PC-9 (cell line): ENCODE measurements at places on chromosomes 7 and 10. TPM values are rescaled to one million over a fixed set of nuclear protein-coding genes. Genes with fewer than 3 reads are reported as not detected.

SUN3 gene
- 0.24 TPM in 1 of 2 replicates, not detected in the other for total RNA-seq

GRCh38 chr10:77833792-77834191, 92.8 kb downstream of the DLG5 start:
- DNase-seq, result no peak

GRCh38 chr10:5282137-5282536, 82.6 kb upstream of the UCN3 start:
- DNase-seq, result peak; percentile 29

PLPP4 gene
- not detected in 2 replicates for total RNA-seq

BLNK gene
- 0.98 and 1.0 TPM in 2 replicates for total RNA-seq

DNA sequence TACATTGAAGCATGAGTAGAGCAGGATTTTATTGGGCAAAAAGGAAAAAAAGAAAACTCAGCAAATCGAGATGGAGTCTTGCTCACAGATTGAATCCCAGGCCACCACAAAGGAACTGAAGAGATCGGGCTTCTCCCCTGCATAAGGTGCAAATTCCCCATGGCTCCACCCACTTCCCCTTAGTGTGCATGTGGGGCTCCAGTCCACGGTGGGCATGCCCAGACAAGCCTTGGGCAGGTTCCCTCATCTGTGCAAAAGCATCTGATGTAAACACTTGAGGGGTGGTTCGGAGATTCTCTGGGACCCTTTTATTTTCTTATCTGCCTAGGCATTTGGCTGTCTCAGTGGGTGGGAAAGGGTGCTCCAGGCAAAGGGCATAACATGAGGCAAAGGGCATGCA, 150.7 kb downstream of the CFTR start:
- DNase-seq, result no peak

- no peak for DNase-seq
Measured at GRCh38 chr7:74013539-74014272, 14.3 kb upstream of the ELN start.

CYP3A4 gene
- not detected in 2 replicates for total RNA-seq

DNA sequence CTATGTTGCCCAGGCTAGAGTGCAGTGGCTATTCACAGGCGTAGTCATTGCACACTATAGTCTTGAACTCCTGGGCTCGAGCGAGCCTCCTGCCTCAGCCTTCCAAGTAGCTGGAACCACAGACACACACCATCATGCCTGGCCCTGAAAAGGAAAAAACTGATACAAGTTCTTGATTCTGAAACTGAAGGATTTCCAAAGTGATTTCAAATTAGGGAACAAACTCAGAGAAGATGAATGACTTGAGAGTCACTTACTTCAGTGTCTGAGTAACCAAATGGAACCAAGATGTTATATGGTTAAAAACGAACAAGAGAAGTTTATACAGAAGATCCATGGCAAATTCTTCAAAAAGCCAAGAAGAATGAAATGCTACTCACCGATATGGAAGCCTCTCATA, 14.4 kb downstream of the CWF19L1 start:
- DNase-seq, result no peak

GRCh38 chr7:140876519-140877248, 48.0 kb downstream of the BRAF start:
- DNase-seq, result no peak

DNA sequence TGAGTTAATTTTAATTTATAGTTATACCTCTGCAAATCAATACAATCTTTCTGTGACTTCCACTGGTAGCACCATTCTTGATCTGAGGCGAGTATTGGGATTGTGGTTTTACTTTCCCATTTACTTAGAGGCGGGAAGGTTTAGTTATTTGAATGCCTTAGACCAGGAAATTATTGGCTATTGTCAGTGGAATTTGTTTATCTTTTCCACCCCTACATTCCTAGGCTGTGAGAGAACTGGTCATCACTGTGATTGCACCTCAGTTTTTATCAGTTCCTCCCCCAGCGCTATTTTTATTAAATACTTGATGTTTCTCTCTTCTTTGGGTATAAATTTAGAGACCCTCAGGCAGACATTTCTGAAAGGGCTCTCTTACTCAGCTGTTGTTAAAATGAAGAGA, 29.9 kb downstream of the CDK14 start:
- DNase-seq, result no peak

CYP2E1 gene
- 1.6 and 3.0 TPM in 2 replicates for total RNA-seq

- no peak for DNase-seq
Measured at GRCh38 chr10:23448802-23449570, 10.1 kb downstream of the OTUD1 start.

DNA sequence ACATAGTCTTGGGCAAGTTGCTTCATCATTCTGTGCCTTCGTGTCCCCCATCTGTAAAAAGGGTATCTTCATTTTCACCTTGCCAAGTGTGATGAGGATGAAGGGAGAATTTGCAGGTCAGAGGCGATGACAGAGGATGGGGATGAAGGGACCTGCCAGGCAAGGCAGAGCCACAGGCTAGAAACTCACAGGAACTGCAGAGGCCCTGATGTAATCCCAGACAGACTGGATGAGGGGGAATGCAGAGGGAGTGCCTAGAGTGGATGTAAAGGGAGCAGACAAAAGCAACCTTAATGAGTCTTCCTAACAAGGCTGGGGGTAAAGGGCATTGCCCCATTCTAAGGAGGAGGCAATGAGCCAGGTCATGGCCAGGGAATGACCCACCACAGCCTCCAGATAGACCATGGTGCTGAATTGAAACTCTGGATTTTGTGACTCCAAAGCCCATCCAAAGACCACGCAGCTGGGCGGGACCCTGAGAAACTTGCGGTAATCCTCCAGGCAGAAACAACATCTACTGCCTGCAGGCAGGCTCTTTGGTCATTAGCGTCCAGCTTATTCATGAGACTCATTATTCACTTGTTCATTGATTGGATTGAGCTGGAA, 1.9 kb downstream of the ANTXRL start:
- no peak for DNase-seq

- DNase-seq, result no peak
Measured at GRCh38 chr7:141586878-141587277, 35.7 kb downstream of the AGK start.

FKBP6 gene
- not detected in 2 replicates for total RNA-seq

ZNF722 gene
- total RNA-seq, result not detected in 2 replicates

DNA sequence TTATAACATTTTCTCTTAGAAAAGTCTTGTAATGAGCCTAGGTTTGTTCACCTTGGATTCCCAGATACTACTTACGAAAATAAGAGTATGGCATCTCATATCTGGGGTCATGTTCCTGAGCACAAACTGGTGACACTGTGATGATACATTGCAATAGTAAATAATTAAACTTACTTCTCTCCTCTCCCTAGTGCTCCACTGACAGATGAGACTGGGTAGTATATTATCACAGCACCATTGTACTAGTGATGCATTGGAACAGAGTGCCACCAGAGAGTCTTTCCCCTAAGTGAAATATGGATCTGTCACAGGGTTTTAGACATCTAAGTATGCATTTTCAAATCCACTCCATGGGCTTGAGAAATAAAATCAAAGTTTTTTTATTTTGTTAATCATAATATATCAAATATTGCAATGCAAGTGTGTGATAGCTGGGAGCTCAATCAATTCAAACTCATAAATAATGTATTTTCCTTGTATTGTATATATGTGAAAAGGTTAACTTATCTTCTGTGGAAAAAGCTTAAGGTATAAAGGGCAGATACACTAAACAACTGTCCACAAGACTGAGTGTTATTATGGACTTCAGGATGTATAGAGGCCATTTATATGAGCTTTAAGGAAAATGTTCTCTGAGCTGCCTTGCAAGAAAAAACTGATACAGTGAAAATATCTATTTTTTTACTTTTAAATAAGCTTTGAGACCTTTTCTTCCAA, 275.5 kb downstream of the ZWINT start:
- no peak for DNase-seq

DNA sequence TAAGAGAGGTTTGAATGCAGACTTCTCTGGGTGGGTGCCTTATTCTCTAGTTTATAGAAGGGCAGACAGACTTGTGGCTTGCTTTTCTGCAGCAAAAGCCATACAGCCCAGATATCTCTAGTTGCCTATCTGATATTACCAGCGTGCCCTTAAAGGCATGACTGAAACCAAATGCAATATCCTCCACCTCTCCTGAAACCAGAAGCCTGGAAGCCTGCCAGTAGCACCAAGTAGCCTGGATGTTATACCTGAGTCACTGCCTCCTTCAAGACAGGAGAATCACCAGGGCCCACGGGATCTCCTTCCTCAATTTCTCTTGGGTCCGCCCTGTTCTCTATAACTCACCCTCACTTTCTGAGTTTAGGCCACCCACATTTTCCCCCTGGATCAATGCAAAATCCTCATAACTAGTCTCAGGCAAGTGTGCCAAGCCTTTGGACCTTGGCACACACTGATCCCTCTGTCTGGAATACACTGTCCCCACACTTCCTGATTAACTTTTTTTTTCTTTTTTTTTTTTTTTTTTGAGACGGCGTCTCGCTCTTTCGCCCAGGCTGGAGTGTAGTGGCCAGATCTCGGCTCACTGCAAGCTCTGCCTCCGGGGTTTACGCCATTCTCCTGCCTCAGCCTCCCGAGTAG, 638.4 kb downstream of the GALNT17 start:
- no peak for DNase-seq

- no peak for DNase-seq
Measured at GRCh38 chr7:146002431-146003078, 114.0 kb upstream of the CNTNAP2 start.

- DNase-seq, result no peak
Measured at GRCh38 chr7:123622660-123623386, 21.2 kb downstream of the ASB15 start.

GRCh38 chr7:74000489-74001149, 27.4 kb upstream of the ELN start:
- DNase-seq, result no peak

DNA sequence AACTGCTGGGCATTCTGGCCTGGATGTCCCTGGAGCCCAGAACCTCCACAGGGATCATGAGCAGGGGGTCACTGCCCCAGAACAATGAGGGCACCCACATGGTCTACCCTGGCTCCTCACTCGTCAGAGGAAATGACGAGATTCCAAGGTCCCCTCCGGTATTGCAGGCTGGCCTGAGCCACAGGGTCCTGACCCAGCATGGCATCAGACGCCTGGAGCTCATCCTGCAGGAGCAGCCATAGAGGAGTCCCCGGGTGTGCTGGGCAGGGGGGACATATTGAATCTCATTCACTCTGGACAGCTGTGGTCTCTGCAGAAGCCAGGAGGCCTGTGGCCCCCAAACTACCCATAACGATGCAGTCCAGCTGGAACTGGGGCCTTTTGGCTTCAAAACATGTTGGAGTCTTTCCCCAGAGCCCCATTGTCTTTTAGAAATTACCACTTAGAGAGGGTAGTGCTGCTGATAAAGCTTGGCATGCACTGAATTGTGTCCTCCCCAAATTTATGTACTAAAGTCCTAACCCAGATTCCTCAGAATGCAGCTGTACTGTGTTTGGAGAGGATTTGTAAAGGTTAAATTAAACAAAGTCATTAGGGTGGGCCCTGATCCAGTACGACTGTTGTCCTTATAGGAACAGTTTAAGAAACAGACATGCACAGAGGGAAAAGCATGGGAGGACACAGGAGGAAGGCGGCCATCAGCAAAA, 27.7 kb downstream of the ANXA8 start:
- no peak for DNase-seq

LRRD1 gene
- total RNA-seq, result not detected in 2 replicates

- DNase-seq, result no peak
Measured at GRCh38 chr10:52322936-52323335, 8.9 kb downstream of the DKK1 start.

GBX1 gene
- total RNA-seq, result not detected in 2 replicates

DNA sequence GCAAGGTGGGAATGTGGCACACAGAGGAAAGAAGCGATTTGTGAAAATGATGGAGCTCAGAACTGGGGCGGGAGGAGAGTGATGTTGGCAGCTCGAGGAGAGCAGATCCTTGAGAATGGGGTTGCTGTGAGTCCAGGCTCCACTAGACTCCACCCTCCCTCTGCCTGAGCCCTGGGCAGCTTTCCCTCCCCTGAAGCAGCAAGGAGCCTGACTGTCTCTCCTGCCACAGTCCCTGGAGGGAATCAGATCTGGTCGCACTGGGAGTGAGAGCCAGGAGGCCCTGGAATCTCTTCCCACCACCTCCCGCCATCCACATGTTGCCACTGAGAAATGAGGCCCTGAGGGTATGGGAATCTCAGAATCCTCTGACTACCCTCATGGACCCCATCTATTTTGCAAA, 362.7 kb downstream of the PLXNA4 start:
- no peak for DNase-seq

CPXM2 gene
- total RNA-seq, result not detected in 2 replicates

AMZ1 gene
- total RNA-seq, result 0.50 TPM in 1 of 2 replicates, not detected in the other

- DNase-seq, result no peak
Measured at GRCh38 chr10:99660662-99661376, 1.5 kb downstream of the ENTPD7 start.

PLAC9 gene
- total RNA-seq, result 2.1 TPM in 1 of 2 replicates, not detected in the other

NKX2-3 gene
- total RNA-seq, result not detected in 2 replicates

DNA sequence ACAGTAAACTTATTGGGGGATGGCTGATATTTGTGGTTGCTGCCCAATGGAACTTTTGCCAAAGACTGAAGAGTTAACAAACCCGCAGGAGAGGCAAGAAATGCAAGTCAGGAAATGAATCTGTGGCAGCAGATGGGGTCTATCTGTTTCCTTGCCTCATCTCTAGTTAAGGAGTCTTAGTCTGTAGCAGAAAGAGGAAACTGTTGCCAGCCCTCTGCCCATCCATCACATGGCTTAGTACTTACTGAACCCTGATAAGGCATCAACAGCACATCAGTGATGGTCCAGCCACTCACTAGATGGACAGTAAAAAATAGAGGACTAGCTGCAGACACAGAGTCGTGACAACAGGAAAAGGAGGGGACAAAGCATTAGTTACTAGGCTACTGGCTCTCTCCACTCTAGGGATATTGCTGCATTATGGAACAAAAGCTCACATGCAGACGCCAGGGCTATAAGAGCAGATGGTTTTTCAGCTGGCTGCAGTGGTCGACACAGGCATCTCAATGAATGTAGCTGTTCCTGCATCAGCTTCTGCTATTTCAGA, 614.7 kb downstream of the PARD3 start:
- no peak for DNase-seq

- no peak for DNase-seq
Measured at GRCh38 chr7:137345799-137346449, 2.4 kb upstream of the PTN start.

DNA sequence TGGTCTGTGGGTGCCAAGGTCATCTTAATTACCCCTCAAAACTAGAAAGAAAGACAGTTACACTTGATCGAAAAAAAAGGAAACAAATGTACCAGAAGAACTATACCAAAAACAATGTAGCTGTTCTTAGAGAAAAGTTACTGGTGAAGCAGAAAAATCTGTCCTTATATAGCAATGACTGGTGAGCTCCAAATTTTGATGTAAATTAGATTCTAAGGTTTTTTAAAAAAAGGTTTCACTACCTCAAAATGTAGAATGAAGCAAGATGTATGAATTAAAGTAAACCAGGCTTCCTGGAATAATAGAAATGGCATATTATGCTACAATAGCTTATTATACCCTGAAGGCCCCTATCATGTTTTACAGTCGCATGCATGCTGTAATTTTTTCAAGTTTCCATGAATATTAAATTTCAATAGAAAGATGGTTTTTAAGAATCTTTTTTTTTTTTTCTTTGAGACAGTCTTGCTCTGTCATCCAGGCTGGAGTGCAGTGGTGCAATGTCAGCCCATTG, 28.4 kb upstream of the FKBP9 start:
- no peak for DNase-seq
